ENCODE measurements at places on chromosomes 1 and 21.

DNA sequence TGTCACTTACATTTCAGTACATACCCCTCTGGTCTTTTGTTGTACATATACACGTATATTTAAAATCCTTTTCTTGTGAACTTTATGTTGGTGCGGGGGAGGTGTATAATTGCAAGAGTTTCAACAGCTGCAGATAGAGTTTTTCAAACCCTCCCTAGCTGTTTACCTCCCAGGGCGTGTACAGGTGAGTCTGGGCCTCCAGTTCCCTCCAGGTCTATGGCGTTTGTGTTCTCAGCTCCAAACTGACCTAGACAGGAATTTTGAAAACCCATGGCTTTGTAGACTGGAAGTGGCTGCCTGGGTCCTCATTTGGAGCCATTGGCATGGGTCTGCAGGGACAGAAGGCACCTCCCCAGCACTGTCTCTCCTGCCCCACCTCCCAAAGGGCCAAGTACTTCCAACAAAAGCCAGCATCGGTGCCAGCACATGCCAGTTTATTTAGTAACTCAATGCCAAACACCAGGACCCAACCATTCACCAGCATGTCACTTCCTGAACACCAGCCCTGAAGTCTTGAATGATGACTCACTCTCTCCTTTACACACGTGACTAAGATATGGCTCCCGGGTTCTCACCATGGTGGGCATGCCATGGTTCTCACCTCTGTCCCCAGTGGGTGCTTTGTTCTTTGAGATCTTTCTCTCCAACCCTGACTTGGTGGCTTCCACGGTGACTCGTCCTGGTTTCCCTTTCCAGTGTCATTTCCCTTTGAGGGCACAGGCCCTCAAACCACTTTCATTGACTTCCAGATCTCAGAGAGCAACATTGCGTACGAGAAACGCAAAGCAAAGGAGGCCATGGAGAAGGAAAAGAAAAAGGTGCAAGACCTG is 57.3 kb upstream of the EFHD2 start:
- DNase-seq, result no peak

DNA sequence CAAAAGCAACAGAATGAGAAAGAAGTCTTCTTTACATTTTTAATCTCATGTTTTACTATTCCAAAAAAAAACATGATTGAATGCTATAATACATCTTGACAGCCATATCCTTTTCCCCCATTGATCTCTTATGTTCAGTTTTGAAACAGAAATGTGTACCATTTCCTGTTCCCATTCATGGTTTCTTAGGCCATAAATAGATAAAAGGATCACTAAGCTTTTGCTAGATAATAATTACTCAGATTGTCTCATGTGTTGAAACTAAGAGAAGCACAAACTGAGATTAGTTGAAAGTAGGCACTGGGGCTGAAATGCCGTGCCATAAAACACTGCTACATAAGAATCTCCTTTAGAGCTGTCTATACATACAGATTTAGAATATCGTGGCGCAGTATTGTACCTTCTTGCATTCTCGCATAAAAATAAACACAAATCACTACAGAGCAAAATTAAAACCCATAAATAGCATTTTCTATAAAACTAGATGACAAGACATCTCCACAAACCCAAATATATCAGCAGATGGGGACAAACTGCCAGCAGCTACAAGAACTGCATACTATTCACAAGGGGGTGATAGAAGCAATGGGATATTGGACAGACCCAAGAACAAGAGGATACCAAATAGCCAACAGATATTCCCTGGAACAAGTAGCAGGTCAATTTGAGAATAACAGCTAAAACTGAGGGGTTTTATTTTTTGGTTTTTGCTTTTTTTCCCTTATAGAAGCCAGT is 405.3 kb upstream of the PRMT6 start:
- no peak for DNase-seq

- no peak for DNase-seq
These were observed 132.5 kb upstream of the KAZN start for GRCh38 chr1:14466006-14466405.

- DNase-seq, result no peak
These were observed 64.4 kb upstream of the ETS2 start for GRCh38 chr21:38741092-38741949.

DNA sequence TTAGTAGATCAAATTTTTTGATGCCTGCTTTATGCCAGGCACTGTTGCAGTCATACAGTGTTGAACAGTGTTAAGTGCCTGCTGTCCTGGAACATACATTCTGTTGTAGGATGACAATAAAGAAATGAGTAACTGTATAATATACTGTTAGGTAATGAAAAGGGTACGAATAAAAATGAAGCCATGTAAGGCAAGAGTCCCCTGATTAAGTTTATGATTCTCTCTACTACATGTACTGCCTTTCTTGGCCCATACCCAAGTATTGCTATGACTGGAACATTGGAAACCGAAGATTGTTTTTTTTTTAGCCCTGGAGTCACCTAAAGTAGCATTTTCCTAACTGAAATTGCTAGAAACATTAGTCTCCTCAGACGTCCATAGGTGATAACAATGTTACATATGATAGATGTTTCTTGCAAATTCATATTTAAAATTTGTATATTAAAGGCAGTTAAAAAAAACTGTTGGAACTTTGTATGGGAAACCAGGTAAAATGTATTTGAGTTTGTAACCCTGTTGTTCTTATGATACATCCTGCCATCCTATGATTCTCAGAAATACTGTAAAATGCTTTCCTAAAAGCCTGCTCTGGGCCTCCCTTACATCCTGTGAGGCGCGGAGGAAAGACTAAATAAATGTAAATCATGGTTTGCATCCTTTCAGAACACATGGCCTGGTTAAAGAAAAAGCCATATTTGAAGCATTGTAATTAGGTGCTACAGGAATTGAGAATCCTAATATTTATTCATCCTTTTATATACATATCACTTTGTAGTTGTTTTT is 5.8 kb downstream of the ATP5PB start:
- DNase-seq, result no peak

GRCh38 chr1:235068158-235069121 is 60.2 kb downstream of the TOMM20 start:
- DNase-seq, result no peak

DNA sequence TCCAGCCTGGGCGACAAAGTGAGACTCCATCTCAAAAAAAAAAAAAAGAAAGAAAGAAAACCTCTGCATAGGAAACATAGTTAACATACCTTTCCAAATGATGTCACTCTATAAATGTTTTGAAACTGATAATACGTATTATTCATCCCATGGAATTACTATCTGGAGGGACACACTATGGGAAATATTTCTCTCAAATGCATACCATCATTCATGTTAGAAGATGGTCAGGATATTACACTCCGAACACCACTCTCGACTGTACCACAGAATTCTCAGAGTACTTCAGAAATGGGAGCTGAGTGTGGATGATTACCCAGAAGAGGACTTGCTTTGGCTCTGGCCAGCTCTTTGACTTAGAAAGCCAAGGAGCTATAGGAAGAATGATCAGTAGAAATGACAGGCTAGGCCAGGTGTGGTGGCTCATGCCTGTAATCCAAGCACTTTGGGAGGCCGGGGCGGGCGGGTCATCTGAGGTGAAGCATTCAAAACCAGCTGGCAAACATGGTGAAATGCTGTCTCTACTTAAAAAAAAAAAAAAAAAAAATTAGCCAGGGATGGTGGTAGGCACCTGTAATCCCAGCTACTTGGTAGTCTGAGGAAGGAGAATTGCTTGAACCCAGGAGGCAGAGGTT is 5.2 kb upstream of the LIN28A start:
- no peak for DNase-seq

DNA sequence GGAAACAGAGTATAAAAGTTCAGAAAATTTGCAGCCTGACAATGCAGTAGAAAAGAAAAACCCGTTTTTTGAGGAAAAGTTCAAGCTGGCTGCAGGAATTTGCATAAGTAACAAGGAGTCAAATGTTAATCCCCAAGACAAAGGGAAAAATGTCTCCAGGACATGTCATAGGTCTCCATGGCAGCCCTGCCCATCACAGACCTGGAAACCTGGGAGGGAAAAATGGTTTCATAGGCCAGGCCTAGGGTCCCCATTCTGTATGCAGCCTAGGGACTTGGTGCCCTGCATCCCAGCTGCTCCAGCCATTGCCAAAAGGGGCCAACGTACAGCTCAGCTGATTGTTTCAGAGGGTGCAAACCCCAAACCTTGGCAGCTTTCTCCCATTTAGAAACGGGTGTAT is 3.6 kb upstream of the KCNT2 start:
- DNase-seq, result no peak

DNA sequence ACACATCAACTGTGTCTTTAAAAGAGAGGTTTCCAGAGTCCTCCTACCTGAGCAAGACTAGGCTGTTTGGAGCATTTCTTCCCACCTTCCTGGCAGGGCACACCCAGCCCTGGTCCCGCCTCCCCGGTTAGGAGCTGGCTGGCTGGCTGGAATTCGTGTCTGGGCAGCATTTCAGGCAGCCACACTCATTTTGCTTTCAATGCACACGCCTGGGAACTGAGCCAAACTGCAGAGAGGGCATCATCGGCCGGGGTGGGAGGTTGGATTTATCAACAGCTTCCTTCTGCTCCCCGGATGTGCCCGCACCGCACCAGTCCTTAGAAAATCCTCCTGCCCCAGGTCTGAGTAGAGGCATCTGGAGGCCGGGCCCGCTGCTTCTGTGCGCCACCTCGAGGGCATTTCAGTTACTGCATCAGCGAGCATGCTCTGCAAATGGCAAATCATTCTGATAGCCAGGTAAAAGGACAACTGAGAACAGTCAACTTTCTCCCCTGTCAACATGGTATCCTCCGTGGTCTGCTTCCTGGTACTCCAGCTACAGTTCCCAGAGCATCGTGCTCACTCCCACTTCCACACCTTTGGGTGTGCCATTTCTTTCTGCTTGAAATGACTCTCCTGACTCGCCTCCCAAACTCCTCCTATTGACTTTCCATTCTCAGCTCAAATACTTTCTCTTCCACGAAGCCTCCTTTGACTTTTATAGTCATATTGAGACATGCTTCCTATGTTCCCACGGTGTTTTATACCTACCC is 20.6 kb downstream of the TCEA3 start:
- peak; percentile 80 for DNase-seq

DNA sequence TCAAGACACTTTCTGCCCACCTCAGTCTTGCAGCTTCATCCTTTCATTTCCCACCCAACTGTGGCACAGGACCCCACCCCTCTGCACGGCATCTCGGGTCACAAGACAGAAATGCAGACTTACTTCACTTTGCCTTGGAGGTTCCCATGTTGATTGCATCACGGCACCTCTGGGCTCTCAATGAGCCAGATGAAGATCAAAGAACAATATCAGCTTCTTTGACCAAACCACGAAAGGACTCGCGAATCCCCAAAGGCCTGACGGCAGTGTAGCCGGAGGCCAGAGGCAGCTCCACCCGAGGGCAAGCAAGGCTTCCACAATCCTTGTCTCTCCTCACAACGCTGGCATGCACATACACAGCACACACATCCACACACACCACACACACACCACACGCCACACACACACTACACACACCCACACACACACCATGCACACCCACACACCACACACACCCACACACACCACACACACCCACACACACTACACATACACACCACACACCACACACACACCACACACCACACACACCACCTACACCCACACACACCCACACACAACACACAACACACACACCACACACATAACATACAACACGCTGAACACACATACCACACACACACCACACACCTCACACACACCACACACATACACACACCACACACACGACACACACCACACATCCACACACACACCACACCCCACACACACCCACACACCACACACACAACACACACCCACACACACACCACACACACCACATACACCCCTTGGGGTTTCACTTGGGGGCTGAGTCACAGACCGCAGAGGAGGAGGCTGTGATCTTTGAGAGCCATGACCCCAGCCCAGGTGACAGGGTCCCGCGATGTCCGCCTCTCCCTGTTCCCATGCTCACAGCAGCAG is 35.8 kb downstream of the UBASH3A start:
- no peak for DNase-seq

DNA sequence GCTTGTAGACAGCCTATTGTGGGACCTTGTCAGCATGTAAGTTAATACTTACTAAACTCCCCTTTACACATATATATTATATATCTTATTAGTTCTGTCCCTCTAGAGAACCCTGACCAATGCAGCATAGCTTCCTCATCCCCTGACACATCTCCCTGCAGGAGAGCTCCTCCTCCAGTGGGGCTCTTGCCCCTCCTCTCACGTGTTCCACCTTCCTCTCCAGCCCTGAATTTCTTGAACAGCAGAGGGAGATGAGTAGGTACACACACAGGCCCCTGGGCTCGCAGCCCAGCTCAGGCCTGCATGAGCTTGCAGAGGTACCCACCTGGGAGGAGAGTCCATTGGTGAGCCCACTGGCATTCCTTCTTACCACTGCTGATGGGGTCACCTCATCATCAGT is 27.3 kb upstream of the GOLT1A start:
- no peak for DNase-seq

DNA sequence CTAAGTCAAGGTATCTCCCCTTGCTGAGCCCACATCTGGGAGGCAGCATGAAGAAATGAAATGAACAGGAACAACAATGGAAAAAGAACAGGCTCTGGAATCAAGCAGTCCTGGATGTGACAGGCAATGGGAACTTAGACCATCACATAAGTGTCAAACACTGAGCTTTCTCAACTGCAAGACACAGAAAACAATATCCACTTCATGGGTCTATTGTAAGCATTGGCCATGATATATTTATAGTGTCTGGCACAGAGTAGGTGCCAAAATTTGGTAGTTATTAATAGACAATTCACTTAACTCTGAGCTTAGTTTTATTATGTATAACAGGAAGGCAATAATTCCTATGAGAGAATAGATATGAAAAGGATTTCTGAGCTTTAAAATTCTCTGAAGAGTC is 64.1 kb upstream of the ATP1B1 start:
- DNase-seq, result no peak

DNA sequence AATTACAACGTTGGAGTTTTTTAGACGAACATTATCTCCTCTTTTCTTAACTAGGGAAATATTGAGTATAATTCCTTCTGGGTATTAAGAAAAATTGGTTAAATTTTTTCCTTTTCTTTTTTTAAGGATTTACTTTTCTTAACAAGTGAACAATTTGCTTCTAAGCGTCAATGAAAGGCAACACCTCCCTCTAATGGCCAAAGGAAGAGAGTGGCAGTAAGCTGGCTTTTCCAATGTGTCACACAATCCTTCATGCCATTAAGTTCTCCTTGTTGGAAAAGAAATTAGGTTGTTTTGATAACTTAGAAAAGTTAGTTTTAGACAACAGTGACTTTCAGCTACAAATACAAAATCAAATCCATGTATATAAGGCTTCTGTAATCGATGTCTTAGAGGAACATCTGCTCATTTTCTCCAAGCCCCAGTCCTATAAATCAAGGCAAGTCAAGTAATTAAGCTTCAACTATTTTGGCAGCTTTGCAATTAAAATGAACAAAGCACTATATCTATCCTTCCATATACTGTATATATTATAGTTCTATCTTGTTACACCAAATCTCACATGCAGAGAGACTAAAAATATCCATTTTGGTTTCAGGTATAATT is 62.8 kb downstream of the EDEM3 start:
- no peak for DNase-seq

Measured in activated CD8-positive, alpha-beta memory T cell treated with anti-CD3 and anti-CD28 coated beads for 48 hours (primary cell).